HT1080 (cell line): ENCODE measurements at places on chromosomes 2 and 18. TPM values are rescaled to one million over a fixed set of nuclear protein-coding genes. Genes with fewer than 3 reads are reported as not detected.

FZD7 gene
- 5.7 and 7.2 TPM in 2 replicates for total RNA-seq

RFX8 gene
- 8.1 and 10.6 TPM in 2 replicates for total RNA-seq

TMEM178A gene
- total RNA-seq, result not detected in 2 replicates

PLEKHB2 gene
- total RNA-seq, result 103 and 110 TPM in 2 replicates

RBM43 gene
- total RNA-seq, result 0.77 and 1.6 TPM in 2 replicates

SFT2D3 gene
- total RNA-seq, result 3.6 and 4.7 TPM in 2 replicates

ICOS gene
- not detected in 2 replicates for total RNA-seq

FAHD2B gene
- total RNA-seq, result 1.1 and 1.4 TPM in 2 replicates

RTP5 gene
- total RNA-seq, result not detected in 2 replicates

CYS1 gene
- total RNA-seq, result 0.05 and 0.10 TPM in 2 replicates

LYG2 gene
- total RNA-seq, result 0.37 and 0.61 TPM in 2 replicates

KCNIP3 gene
- total RNA-seq, result 0.71 and 1.6 TPM in 2 replicates

MRO gene
- 0.02 and 0.03 TPM in 2 replicates for total RNA-seq

- DNase-seq, result peak; percentile 18
Observed at GRCh38 chr2:74250189-74250631, 51.8 kb downstream of the MTHFD2 start.

DNA sequence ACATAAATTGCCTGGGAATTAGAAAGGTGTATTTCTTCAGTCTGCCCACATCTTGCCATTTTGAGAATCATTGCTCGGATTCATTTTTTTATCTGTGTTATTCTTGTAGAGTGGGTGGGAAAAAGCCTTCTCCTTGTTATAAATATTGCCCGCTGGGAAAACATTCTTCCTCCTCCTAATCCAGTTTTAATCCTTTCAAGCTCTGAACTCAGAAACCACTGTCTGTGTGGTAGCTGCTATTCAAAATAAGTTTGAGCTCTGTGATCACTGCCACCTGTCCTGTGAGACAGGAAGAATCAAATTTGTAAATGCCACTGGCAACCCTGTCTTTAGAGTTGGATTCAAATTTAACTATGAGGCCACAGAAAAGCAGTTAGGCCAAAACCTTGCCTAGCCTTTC lies 1875.2 kb upstream of the PIK3C3 start:
- DNase-seq, result no peak

- DNase-seq, result no peak
Observed at GRCh38 chr2:49980774-49981173, 826.5 kb upstream of the FSHR start.

- DNase-seq, result no peak
Observed at GRCh38 chr2:56705713-56706112, 521.9 kb downstream of the CCDC85A start.

DNA sequence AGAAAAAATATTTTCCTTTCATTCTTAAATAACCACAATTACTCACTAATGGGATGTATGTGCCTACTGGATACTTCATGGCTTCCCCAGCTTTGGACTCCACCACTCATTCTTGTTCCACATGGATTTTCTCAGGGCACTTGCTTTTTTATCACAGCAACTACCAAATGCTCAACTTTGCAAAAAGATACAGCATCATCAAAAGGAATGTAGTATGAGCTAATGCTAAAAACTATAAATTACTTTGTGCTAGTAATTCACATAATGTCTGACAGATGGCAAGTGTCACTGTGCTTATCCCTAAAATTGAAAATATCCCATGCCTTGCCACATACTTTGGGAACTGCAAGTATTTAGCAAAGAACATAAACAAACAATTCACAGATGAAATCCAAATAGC lies 130.4 kb upstream of the ZFP36L2 start:
- no peak for DNase-seq

- DNase-seq, result no peak
Observed at GRCh38 chr2:204487447-204488229, 57.6 kb upstream of the PARD3B start.

DNA sequence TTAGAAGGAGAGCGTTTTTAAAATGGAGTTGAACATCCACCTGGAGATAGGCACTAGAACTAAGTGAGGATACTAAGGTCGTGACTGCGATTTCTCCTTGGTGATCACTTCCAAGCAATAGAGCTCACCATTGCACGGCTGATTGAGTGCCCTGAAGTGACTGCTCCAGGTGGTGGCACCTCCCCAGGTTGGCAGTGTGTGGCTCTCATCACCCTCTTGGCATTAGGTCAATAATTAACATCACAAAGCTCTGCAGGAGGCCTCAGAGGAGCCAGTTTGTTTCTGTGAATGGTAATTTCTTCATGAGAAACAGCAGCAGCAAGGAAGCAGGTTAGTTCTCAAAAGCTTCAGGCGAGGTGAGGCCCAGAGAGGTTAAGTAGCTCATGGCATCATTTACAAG lies 259.6 kb downstream of the CLIP4 start:
- DNase-seq, result no peak

DNA sequence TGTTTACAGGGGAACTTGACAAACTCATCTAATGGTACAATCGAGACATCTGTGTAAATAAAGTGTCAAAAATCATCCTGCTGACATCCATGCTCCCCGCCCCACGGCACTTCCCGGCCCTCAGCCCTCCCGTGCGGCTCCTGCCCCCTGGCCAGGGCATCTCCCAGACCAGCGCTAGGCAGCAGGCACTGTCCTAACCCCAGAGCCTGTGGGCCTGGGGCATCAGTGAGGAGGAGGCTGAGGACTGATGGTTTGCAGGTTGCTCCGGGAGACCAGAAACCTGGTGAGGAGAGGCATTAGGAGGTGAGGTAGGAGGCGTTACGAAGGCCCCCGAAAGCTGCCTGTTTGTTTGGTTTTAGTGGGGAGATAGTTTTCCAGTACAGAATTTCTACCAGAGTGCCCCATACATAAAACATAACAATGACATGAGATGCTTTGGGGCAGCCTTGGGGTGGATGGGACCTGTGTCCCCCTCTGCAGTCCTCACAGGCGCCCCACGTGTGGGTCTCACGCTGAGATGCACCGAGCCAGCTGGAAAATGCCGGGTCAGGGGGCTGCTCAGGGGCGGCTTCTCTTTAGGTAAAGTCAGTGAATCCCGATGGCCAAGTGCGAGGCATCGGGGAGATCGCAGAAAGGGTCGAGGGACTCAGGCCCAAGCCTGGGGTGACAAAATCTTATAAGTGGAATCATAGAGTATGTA lies 114.2 kb downstream of the RTP5 start:
- no peak for DNase-seq

- DNase-seq, result peak; percentile 56
Observed at GRCh38 chr2:113225263-113226259, 51.8 kb downstream of the PSD4 start.

GRCh38 chr2:85398426-85399182 lies 11.6 kb downstream of the CAPG start:
- DNase-seq, result no peak

GRCh38 chr18:501406-501714 lies 859 bp upstream of the COLEC12 start:
- DNase-seq, result no peak

DNA sequence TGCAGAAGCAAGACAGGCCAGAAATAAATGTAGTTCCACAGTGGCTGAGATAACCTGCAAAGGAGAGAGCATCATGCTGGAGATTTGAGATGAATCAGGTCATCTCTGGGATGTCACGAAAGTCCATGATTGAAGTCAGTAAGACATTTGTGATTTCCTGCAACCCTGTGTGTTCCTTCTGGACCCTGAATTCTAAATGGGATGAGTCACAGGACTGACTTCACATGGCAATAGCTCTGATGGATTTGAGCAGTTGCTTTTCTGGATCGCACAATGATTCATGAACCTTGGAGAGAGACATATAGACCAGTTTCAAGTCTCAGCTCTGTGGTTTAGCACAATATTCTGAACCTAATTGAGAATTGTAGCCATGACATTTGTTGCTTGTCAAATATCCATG lies 102.9 kb downstream of the TSN start:
- DNase-seq, result peak; percentile 82

DNA sequence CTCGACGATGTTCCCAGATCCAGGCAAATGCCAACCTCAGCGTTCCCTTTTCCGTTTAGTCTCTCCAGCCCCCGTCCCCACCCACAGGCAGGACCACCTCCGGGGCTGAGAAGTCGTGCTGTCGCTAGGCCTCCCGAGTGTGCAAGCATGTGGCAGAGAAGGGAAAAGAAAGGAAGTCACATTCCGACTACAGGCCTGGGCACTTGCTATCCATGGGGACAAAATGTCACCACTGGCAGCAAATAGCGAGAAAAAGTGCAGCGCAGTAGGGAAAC lies 420 bp downstream of the PIGN start:
- no peak for DNase-seq

- DNase-seq, result no peak
Observed at GRCh38 chr2:190930411-190930810, 49.8 kb downstream of the GLS start.

DNA sequence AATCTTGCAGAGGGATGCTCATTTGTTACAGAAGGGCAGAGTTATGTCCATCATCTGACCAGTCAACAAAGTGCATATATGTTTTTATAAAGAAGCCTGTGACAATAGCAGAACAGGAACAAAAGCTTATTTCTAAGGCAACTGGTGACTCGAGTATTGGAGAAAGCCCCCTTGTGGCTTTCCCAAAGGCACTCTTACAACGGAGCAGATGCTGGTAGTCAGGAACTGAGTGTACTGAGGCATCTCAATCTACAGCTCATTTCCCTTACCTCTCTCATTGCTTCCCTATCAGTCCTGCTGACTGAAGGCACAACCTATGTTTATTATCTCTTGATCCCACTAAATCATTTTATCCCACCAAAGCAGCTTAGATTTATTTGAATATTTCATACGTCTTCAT lies 557.1 kb upstream of the CHAC2 start:
- DNase-seq, result peak; percentile 8

GRCh38 chr2:62084801-62085200 lies 111.1 kb upstream of the B3GNT2 start:
- DNase-seq, result no peak

- no peak for DNase-seq
Observed at GRCh38 chr2:24016853-24017703, 7.2 kb downstream of the MFSD2B start.

GRCh38 chr2:219228041-219228910 lies 1.2 kb downstream of the ATG9A start:
- no peak for DNase-seq

- no peak for DNase-seq
Observed at GRCh38 chr2:124623560-124623959, 598.5 kb downstream of the CNTNAP5 start.

- no peak for DNase-seq
Observed at GRCh38 chr2:152097801-152098495, 896 bp downstream of the CACNB4 start.

- no peak for DNase-seq
Observed at GRCh38 chr2:73640511-73640911, 1.7 kb downstream of the NAT8 start.
